ENCODE measurements at places on chromosomes 6 and 20. TPM values are rescaled to one million over a fixed set of nuclear protein-coding genes. Genes with fewer than 3 reads are reported as not detected.
A peak's percentile ranks its signal among the peaks of the same experiment; 100 is the strongest.

DNA sequence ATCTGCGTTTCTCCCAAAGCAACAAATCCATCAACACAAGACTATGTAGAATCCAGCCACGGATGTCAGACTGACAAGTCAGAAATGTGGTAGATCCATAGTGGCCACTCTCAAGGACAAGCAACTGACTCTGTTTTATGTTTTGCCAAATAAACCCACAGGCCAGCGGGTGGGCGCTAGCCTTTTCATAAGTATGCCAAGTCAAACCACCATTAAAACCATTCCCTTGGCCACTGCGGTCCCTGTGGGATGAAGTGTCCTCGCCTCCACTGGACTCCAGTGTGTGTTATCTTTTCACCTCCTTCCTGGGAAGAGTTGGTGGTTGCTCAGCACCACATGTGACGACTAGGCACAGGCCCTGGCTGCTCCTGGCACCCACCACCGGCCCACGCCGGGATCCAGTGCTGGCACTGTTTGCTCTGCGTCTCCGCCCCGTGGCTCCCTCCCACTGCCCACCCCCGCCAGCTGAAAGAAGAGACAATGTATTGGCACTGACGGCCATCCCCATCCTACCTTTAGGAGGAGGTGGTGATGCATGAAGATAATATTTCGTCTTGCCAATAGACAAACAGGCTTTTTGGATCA is 103.4 kb downstream of the FOXC1 start:
- H3K4me3 ChIP-seq, result no peak overlapping the region
- DNase-seq, result no peak
- no peaks in the 10 kb centered on the region for H3K27me3 ChIP-seq
- H3K27ac ChIP-seq, result no peak overlapping the region

DNA sequence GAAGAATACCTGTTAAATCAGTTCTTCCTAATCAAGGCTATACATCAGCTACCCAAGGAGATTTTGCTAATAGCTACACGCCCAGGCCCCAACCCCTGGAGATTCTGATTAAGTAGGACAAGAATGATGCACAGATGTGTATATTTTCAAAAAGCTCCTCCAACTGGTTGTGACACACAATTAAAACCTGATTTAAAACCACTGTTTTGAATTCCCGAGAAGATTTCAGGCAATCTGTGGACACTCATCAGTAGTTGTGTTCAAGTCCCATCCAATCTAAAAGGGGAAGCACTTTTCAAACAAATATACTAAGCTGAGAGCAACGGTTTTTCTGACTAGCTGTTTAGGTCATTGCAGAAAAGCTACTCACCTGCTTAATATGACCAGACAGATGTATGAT is 118.9 kb upstream of the NHSL1 start:
- H3K27me3 ChIP-seq, result no peaks in the 10 kb centered on the region
- no peak overlapping the region for H3K27ac ChIP-seq
- no peak for DNase-seq

DNA sequence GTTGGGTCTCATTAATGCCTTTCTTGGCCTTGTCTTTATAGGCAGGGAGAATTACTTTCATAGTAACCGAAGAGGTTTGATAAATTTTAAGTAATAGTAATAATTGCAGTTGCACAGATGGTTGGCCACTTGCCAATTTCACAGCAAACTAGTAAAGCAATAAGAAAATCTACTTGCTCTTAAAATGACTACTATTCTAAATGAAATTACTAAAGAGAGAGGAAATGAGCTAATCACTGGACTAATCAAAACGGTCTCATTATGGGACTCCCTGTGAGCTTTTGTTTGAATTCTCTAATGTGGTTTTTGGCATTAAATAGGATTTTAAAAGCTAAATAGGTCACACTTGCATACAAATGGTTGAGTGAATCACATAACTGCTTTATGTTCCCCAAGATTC is 227.4 kb upstream of the PLN start:
- peaks cover 6% of the 10 kb centered on the region for H3K4me1 ChIP-seq
- DNase-seq, result no peak
- no peaks in the 10 kb centered on the region for H3K36me3 ChIP-seq
- H3K27me3 ChIP-seq, result no peaks in the 10 kb centered on the region
- H3K4me3 ChIP-seq, result no peak overlapping the region

Gene MLN
- not detected for total RNA-seq

Gene DEFB129
- not detected for total RNA-seq

DNA sequence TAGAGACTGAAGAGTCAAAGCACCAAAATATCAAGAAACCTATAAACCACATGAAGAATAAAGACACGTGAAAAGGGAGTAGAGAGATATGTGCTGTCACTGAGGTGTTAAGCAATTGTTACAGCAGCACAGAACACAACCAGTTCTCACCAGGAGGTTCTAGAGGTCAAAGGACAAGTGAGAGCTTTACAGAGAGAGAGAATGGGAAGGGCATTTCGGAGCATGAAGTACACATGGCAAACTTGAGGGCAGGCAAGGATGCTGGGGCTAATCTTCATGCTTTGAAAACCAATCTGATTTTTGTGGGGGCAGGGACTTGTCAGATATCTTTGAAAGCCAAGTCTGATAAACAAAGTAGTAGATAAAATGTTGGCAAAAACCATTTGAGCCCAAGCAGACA is 142.3 kb upstream of the NRSN1 start:
- H3K27ac ChIP-seq, result no peak overlapping the region
- H3K4me3 ChIP-seq, result no peak overlapping the region
- H3K4me1 ChIP-seq, result no peaks in the 10 kb centered on the region
- DNase-seq, result no peak
- H3K27me3 ChIP-seq, result no peaks in the 10 kb centered on the region

Gene MAN1A1
- 1.9 TPM for total RNA-seq

GRCh38 chr6:80607811-80608391 is 501.4 kb downstream of the BCKDHB start:
- no peaks in the 10 kb centered on the region for H3K27me3 ChIP-seq
- no peak for DNase-seq
- no peak overlapping the region for H3K4me3 ChIP-seq
- no peaks in the 10 kb centered on the region for H3K4me1 ChIP-seq
- H3K36me3 ChIP-seq, result no peaks in the 10 kb centered on the region

DNA sequence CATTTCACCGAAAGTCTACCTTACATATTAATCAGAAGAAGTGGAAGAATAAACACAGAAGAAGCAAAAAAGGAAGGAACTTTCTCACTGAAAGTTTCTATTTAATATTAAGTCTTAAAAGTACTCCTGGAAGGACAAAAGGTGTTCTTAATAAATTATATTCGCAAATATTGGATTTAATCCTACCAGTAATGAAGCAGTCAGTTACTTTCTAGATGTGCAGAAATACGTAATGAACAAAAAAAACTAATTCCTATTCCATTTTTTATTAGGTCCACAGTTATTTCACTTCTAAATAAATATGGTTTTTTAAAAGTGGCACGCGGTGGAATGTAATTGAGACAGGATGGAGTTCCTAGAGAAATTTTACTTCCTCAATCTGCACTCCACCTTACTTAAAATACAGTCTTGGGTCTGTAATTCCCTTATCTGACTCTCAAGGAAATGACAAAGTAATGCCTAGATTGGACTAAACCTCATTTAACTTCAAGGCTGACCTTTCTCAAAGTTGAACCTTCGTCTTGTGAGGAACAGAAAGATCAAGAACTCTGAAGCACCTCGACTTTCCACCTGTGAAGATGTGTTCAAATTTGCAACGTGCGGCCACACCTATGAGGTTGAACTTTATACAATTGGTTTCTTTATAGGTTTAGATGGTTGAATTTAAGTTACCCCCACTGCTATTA is 1.1 kb upstream of the TRAM2 start:
- DNase-seq, result no peak
- peaks cover 14% of the 10 kb centered on the region for H3K4me1 ChIP-seq
- H3K27ac ChIP-seq, result peak overlapping the region; percentile 54
- no peaks in the 10 kb centered on the region for H3K27me3 ChIP-seq
- no peaks in the 10 kb centered on the region for H3K36me3 ChIP-seq

DNA sequence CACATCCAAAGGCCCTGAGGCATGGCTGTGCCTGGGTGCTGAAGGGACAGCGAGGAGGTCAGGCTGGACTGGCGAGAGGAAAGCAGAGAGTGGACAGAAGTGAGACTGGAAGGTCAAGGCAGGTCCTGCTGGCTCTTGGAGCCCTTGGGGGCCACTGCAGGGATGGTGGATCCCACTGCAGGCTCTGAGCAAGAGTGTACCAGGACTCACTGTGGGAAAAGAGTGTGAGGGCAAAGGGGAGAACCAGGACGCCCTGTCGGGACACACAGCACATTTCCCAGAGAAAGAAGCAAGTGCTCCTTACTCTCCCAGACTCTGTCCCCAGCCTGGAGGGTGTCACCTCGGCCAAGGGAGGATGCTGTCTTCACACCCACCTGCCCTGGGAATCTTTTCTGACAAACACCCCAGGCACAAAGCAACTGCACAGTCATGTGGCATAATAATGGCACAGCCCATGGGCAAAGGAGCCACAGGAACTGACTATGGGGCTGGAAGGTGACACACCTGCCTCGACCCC is 172.3 kb upstream of the CST7 start:
- H3K4me3 ChIP-seq, result no peak overlapping the region
- no peaks in the 10 kb centered on the region for H3K4me1 ChIP-seq
- H3K27me3 ChIP-seq, result no peaks in the 10 kb centered on the region
- peaks cover 10% of the 10 kb centered on the region for H3K36me3 ChIP-seq
- no peak overlapping the region for H3K27ac ChIP-seq

DNA sequence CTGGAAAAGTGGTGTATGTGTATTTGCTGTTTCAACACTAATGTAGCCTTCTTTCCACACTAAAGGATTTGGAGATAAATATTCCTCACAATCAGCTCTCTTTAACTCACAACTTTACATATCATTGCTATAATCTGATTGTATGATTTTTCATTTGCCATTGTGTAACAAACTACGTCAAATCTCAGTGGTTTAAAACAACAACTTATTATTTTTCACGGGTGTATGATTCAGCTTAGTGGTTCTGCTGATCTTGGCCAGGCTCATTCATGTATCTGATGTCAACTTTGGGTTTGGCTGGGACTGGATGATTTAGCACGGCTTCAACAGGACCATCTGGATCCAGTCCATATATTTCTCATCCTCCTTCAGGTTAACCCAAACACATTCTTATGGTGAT is 55.4 kb upstream of the TMX4 start:
- H3K27ac ChIP-seq, result no peak overlapping the region
- no peak overlapping the region for H3K4me3 ChIP-seq
- no peak for DNase-seq
- H3K27me3 ChIP-seq, result no peaks in the 10 kb centered on the region
- no peaks in the 10 kb centered on the region for H3K36me3 ChIP-seq

GRCh38 chr6:101705866-101706265 is 312.4 kb downstream of the GRIK2 start:
- no peak overlapping the region for H3K4me3 ChIP-seq
- H3K27me3 ChIP-seq, result no peaks in the 10 kb centered on the region
- H3K36me3 ChIP-seq, result no peaks in the 10 kb centered on the region
- H3K4me1 ChIP-seq, result peaks cover 1% of the 10 kb centered on the region
- no peak overlapping the region for H3K27ac ChIP-seq

DNA sequence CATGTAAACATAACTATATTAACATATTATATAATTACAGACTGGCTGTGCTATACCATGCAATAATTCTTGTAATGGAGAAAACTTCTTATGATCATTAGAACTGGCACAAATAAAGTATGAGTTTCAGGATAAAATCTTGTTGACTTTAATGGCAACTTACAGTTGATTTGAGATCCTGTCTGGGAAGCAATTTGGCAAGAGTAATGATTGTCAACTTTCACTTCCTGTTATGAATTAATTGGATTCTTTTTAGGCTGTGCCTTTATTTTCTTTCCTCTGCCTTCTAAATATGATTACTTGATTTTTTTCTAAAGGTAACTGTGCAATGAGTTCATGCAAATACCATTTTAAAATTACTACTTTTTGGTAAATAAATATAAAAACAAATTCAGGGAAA is 158.1 kb upstream of the B3GAT2 start:
- H3K36me3 ChIP-seq, result no peaks in the 10 kb centered on the region
- DNase-seq, result no peak
- no peaks in the 10 kb centered on the region for H3K4me1 ChIP-seq
- no peak overlapping the region for H3K4me3 ChIP-seq

Gene CAGE1
- total RNA-seq, result 0.28 TPM

- no peaks in the 10 kb centered on the region for H3K36me3 ChIP-seq
- H3K27ac ChIP-seq, result no peak overlapping the region
- no peaks in the 10 kb centered on the region for H3K27me3 ChIP-seq
- no peaks in the 10 kb centered on the region for H3K4me1 ChIP-seq
- H3K4me3 ChIP-seq, result no peak overlapping the region
Measured at GRCh38 chr20:57747861-57748481, 38.2 kb upstream of the PMEPA1 start.

DNA sequence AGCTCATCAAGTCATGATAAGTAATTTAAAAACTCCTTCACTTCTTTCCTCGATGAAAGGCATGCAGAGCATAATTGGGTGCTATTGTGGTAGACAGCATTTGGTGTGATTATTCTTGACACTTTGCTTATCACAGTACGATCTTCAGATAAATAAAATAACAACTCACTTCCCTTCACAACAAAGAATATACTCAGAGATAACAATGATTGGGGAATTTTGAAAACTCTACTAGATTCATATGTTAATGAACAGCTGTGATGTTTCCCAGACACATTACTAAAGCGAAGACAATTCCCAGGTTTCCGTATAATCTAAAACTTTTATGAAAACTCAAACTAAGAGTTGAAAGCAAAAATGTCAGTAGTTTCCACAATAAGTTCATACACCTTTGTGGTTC is 670.6 kb upstream of the EPHA7 start:
- no peak for DNase-seq
- no peak overlapping the region for H3K27ac ChIP-seq
- no peaks in the 10 kb centered on the region for H3K4me1 ChIP-seq
- H3K36me3 ChIP-seq, result no peaks in the 10 kb centered on the region
- no peak overlapping the region for H3K4me3 ChIP-seq

- no peak overlapping the region for H3K27ac ChIP-seq
- DNase-seq, result no peak
- H3K4me3 ChIP-seq, result no peak overlapping the region
- no peaks in the 10 kb centered on the region for H3K27me3 ChIP-seq
- no peaks in the 10 kb centered on the region for H3K36me3 ChIP-seq
Measured at GRCh38 chr6:21732731-21733130, 139.2 kb downstream of the SOX4 start.

Gene TRAPPC3L
- total RNA-seq, result not detected

GRCh38 chr20:47281376-47281775 is 75.1 kb downstream of the ZMYND8 start:
- H3K4me1 ChIP-seq, result no peaks in the 10 kb centered on the region
- H3K27me3 ChIP-seq, result no peaks in the 10 kb centered on the region
- H3K27ac ChIP-seq, result no peak overlapping the region

- no peak overlapping the region for H3K4me3 ChIP-seq
- DNase-seq, result no peak
- no peaks in the 10 kb centered on the region for H3K27me3 ChIP-seq
- no peaks in the 10 kb centered on the region for H3K36me3 ChIP-seq
Measured at GRCh38 chr6:39688494-39688893, 36.7 kb downstream of the KIF6 start.

Measured in H9 (cell line).